Right lobe of liver (tissue), 6 donors: ENCODE measurements at places on chromosomes 16 and 17. TPM values are rescaled to one million over a fixed set of nuclear protein-coding genes. Genes with fewer than 3 reads are reported as not detected.
A peak's percentile ranks its signal among the peaks of the same experiment; 100 is the strongest.

- peak; percentile 71 for DNase-seq
Observed at GRCh38 chr17:45149669-45150664, 1.7 kb downstream of the HEXIM1 start.

DNA sequence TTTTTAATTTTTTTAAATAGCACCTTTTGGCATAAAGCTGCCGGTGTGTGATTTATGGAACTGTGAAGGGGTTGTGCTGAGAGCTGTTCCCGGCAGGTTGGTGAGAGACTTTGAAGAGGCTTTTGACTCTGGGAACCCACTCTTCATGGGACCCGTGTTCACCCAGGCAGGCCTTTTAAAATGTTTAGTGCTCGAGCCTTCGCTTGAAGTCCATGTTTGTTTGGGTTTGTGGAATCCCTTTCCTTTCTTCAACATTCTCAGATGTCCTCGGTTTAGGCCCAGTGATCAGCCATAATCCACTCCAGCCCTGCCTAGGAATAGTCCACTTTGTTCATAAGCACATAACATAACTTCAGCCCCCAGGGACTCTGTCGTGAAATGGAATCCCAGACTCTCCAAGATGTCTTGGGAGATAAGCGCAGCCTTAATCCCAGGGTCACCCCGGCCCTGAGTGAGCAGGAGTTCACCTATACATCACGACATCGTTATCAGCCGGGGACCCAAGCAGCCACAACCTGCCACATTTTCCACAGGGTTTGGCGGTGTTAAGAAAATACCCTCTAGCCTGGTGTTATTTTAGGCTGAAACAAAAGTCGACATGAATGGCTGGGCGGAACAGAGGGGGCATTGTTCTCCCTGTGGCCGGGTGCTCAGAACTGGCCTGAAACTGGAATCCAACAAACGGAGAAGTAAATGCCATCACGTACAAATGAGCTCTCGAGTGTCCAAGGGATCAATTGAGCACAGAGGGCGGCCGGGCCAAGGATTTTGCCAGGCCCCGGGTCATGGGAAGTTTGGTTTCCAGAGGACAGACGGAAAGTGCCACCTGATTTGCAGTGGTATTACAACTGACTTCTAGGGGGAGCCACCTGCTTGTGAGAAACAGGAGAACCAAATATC is 145.7 kb upstream of the IRX3 start:
- no peak for DNase-seq

- DNase-seq, result no peak
Observed at GRCh38 chr16:8675183-8676159, 1.1 kb downstream of the ABAT start.

DNA sequence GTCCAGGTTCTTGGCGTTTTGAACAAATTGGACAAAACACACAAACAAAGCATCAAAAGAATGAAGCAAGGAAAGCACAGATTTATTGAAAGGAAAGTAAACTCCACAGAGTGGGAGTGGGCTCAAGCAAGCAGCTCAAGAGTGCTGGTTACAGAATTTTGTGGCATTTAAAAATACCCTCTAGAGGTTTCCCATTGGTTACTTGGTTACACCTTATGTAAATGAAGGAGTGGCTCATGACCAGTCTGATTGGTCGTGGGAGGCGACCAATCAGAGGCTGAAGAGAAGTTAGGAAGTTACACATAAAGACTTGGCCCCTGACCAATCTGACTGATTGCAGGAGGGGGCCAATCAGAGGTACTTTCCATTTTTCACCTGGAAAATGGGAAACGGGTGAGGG is 1373.8 kb upstream of the GOT2 start:
- DNase-seq, result no peak

GRCh38 chr17:50501054-50501453 is 7.2 kb upstream of the MYCBPAP start:
- DNase-seq, result no peak

- no peak for DNase-seq
Observed at GRCh38 chr16:26667307-26667706, 399.4 kb upstream of the C16orf82 start.

- DNase-seq, result no peak
Observed at GRCh38 chr17:3034578-3034920, 28.9 kb downstream of the OR1D5 start.

DNA sequence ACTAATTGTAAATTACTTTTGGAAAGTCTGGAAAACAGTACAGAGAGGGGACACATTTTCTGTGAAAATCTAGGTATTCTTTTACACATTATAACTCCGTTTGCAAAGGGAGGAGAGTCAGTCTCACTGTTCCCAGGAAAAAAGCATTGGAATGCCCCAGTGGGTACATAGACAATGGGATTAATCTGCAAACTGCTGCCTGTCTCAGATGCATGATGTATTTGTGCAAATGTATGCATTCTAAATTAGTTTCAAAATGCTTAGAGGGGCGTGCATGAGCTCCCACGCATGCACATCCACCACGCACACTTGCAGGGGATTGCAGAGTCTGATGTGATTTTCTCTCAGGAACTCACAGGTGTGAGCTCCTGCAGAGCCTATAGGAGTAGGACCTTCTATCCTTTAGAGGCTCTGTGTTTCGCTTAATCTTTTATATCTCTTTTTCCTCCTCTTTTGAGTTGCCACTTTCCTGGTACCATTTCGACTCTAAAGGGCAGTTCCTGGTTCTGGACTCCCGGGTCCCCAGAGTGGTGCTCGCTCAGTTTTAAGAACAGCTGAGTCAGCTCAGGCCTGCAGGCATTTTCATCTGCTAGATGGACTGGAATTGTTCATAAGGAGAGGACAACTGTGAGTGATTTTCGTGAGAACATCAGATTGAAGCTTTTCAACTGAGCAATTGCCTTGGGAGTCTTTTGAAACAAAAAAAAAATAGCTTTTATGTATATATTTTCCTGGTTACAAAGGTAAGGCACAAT is 1.1 kb downstream of the BCO1 start:
- no peak for DNase-seq

- DNase-seq, result no peak
Observed at GRCh38 chr17:72097144-72097543, 23.7 kb upstream of the SOX9 start.

DNA sequence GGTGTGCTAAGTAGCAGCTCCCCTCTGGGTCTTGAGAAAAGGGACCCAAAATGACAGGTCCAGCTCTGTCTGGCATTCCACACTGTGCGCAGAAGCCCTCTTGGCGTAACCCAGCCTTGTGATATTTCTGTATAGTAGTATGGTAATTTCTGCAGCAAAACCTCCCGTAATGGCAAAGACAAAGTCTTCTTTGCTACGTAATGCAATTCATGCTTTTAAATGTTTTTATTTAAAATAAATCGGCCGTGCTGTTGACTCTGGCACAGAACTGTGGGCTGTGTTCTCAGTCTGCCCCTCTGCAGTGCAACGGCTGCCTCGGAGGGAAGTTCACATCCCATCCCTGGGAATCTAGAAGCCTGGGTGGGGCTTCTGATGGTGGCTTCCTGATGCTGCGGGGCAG is 75.2 kb downstream of the ASIC2 start:
- DNase-seq, result no peak

- DNase-seq, result no peak
Observed at GRCh38 chr16:57165938-57166337, 19.9 kb downstream of the PSME3IP1 start.

GRCh38 chr17:51670899-51671298 is 410.6 kb downstream of the UTP18 start:
- no peak for DNase-seq

GRCh38 chr17:52837492-52837891 is 679.0 kb upstream of the CA10 start:
- no peak for DNase-seq

DNA sequence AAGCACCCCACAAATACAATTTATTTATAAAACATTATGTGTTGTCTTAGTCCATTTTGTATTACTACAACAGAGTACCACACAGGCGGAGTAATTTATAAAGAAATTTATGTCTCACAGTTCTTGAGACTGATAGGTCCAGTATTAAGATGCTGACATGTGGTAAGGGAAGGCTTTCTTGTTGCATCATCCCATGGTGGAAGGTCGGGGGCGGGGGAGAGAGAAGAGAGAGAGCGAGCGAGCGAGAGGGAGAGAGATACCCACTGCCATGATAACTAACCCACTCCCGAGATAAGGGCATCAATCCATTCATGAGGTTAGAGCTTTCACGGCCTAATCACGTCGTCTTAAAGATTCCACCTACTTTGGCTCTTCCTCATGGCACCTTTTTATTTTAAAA is 117.8 kb downstream of the KCNJ12 start:
- no peak for DNase-seq

- DNase-seq, result no peak
Observed at GRCh38 chr16:57687363-57687929, 7.2 kb upstream of the DRC7 start.

DNA sequence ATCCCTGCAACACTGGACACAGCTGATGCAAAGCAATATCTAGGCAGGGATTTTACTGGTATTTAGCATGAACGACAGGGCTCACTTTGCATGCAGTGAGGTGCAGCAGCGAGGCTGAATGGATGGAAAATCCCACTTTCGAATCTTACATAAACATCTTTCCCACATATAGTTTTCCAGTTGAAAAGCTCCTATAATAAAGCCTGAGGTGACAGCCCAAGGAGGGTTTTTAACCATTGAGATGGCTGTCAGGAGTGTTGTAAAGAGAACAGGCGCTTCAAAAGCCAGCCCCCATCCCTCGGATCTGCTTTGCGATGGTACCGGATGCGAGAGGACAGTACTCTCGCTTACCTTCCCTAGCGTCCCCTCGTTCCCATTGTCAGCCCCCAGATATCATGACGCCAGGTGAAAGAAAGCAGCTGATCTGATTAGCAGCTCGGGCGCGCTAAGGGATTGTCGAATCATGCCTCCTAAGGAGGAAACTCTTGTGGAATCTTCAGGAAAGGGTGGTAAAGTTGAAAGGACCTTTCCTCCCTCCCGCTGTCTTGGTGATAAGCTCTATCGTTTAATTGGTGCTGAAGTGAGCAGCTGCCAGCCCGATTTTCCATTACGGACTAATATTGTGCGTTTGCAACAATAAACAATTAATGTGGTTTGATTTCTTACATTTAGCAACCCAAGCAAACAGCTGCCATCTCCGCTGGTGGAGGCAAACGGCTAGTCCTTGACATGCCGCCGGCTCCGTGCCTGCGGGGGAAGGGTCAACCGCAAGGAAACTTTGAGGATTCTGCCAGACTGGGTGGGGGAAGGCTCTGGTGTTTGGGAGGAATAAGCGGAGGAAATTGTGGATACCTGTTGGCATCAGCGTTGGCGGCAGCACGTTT is 1.8 kb downstream of the CDH8 start:
- DNase-seq, result no peak

DNA sequence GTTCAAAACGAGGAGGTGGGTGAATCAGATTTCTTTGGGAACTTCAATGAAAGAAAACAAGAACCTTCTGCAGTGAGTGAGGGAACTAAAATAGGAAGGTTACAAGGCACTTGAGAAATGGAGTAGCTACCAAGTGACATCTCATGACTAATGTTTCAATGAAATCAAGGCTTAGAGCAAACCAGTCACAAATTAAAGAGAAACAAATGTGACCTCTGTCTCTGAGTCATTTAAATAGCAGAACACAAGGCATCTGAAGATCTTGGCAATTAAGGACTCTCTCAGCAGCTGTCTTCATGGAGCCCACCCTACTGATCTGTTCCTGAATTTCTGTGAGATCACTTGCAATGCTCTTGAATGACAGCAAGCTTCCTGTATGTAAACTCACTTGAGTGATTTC is 109.5 kb downstream of the CDH11 start:
- DNase-seq, result no peak

GRCh38 chr17:56480501-56480900 is 113.0 kb upstream of the NOG start:
- no peak for DNase-seq

- DNase-seq, result no peak
Observed at GRCh38 chr16:23408823-23409298, 44.1 kb downstream of the COG7 start.

DNA sequence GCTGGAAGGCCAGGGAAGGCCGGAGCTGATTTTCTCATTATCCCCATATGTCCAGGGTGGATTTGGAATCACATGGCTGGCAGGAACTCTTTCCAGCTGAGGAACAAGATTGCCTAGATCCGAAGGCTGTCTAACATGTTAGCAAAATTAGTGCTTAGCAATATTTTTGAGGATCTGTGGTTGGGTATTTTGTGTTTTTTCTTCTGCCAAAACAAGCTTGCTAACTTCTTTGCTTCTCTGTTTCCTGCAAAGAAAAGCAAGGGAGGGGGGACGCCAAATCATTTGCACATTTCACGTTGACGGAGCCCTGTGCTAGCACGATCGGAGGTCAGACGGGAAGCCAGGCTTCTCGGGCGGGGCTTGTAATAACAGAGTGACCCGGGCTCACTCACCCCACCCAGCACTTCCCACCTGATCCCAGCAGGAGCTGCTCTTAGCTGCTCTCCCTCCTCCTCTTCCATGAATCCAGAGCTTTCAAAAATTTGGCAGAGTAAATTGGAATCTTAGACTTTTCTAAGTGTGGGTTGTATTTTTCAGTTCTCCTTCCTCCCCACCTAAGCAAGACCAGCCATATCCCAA is 33.3 kb upstream of the FOXF1 start:
- no peak for DNase-seq

- no peak for DNase-seq
Observed at GRCh38 chr17:80497726-80498241, 21.4 kb upstream of the NPTX1 start.

DNA sequence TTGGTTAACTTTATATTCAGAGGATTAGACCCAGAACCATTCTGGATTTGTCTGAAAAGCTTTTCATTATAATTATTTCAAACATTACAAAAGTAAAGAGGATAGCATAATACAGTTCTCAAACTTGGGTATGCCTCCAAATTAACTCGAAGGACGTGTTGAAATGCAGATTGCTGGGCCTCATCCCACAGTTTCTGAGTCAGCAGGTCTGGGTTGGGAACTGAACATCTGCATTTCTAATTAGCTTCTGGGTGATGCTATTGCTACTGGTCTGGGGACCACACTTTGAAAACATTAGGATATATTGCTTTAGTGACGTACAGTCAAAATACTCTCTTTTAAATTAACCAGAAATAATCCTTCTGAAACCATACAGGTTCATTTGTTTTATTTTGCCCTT is 10.0 kb downstream of the TPPP3 start:
- DNase-seq, result no peak

DNA sequence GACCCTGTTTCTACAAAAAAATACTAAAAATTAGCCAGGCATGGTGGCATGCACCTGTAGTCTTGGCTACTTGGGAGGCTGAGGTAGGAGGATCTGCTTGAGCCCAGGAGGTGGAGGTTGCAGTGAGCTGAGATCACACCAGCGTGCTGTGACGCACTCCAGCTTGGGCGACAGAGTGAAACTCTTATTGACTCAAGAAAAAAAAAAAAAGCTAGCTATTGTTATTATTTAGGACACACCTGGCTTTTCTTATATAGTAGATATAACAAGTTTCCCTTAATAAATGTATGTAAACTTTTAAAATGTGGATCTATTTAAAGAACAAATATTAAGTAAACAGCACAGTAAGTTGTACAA is 1.8 kb downstream of the RABEP2 start:
- DNase-seq, result no peak

The ACSM3 gene
- total RNA-seq, result 25.8 TPM

The HLF gene
- 48.6 TPM for total RNA-seq

The ZNF598 gene
- 46.4 TPM for total RNA-seq

The SPATA22 gene
- total RNA-seq, result not detected

The KRTAP9-2 gene
- total RNA-seq, result not detected

The ATP2A3 gene
- total RNA-seq, result 4.3 TPM
